ENCODE measurements at places on chromosomes 5 and 9. TPM values are rescaled to one million over a fixed set of nuclear protein-coding genes. Genes with fewer than 3 reads are reported as not detected.

The LHX3 gene
- not detected for total RNA-seq

The HACD4 gene
- 13.5 TPM for total RNA-seq

The CBY3 gene
- not detected for total RNA-seq

The AGGF1 gene
- 20.4 TPM for total RNA-seq

Data from lower lobe of right lung (tissue), 2 donors.